Erythroblast (primary cell): ENCODE measurements at places on chromosomes 3 and 15.

DNA sequence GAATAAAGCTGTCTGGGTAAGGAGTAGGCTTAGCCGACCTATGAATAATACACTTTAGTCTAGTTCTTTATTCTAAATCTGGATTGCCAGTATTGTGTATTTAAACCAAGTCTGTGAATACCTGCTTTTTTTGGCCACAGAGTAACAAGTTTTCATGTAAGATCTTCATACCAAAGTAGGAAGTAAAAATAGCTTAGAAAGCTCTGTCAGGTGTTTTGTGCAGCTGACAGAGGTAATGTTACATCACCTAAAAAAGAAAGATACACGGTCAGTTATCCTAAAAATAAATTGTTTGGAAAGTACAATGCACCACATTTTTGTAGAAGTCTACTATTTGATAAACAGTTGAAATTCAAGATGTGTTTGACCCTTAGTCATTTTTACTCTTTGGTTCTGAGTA is 16.5 kb downstream of the CALML4 start:
- no peak for DNase-seq

- DNase-seq = no peak
Measured at GRCh38 chr3:62252438-62253157, 120.8 kb downstream of the FEZF2 start.

DNA sequence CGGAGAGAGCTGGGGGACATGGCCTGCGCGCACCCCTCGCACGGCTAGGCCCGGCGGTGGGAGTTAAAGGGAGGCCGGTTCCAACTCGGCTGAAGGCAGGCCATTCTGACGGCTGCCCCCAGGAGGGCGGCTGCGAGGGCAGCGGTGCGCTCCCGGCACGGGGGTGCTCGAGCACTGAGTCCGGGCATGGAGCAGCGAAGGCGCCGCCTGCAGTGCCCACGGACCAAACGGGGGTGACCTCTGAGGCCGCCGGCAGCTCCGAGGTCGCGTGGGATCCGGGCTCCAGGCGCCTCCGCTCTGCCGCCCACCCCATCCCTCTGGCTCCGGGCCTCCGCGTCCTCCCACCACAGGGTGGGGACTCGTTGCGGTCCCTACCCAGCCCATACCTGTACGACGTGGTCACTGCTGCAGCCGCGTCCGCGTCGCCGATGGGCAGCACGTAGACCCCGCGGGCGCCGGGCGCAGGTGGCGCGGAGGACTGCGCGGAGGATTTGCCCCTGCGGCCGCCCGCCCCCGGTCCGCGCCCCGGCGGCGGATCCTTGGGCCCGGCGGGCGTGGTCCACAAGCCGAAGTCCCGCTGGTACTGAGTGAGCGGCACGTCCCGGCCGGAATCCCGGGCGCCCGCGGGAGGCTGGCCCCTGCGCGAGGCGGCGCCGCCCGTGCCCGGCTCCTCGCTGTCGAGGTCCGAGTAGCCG is 469 bp downstream of the MAP6D1 start:
- peak; percentile 48 for DNase-seq

- no peak for DNase-seq
Measured at GRCh38 chr15:81915990-81916389, 129.8 kb downstream of the MEX3B start.

GRCh38 chr3:163482695-163483094 is 1595.6 kb downstream of the SI start:
- DNase-seq = no peak

DNA sequence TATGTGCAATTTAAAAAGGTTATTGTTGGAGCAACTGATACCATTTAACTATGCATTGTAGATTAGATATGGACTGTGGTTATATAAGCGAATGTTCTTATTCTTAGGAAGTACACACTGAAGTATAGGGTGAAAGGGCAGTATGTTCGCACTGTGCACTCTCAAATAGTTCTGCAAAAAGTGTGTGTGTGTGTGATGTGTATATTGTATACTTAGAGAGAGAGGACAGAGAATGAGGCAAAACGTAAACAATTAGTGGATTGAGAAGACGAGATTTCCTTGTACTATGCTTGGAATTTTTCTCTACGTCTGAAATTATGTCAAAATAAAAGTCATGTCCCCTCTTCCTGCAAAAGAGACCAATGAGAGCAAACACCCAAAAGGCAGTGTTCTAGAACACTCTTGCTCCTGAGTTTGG is 30.4 kb downstream of the LSM3 start:
- DNase-seq = no peak

DNA sequence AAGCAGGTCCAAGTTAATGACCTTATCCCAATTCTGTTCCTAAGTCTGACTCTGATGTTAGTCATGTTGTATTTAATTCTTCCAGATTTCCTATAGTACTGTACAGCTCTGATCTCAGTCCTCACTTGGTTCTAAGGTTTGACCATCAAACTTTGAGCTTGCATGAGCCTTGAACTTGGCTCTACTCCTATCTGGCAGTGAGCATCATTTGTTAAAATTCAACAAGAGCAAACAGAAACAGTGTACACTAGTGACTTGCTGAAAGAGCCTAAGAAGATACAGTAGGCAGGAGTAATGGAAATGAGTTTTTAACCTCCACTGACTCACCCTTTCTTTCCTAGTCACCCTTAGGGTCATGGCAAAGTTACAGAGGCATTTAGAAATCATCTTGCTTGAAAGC is 451.1 kb upstream of the TPRG1 start:
- no peak for DNase-seq

GRCh38 chr15:95370291-95370690 is 960.2 kb upstream of the NR2F2 start:
- no peak for DNase-seq

- no peak for DNase-seq
Measured at GRCh38 chr3:171039674-171040073, 13.2 kb upstream of the SLC2A2 start.

DNA sequence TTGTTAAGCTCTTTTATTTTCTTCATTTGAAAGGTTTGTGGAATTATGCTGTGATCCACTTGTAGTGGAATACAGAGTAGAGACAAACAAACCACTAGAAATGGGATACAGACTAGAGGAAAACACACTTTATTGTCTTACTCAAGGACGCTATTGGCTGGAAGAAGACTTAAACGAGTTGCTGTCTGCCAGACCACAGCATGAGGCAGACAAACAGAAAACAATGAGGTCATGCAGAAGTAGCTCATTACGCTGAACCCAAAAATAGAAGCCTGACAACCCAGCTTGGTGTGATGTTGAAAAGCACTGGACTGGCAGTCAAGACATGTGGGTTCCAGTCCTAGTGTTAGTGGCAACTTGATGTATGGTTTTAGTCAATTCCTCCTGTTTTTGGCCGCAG is 62.4 kb upstream of the P3H2 start:
- no peak for DNase-seq

DNA sequence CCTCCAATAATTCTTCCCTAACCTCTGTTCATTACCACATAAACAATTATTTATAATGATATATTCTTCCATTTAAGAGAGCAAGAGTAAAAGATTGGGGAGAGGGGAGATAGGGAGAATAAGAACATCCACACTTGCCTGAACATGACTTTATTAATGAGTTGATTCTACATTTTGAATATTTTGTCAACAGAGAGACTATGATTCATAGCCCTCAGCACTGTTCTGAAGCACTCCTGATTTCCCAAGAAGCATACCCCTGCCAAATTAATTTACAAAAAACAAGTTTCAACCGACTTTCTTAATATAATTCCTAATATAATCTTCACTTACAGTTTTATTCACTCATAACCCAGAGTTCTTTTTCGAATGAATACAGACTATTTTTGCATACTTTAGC is 828.8 kb downstream of the ROBO2 start:
- no peak for DNase-seq

- DNase-seq = no peak
Measured at GRCh38 chr3:24764236-24764915, 269.7 kb upstream of the THRB start.

DNA sequence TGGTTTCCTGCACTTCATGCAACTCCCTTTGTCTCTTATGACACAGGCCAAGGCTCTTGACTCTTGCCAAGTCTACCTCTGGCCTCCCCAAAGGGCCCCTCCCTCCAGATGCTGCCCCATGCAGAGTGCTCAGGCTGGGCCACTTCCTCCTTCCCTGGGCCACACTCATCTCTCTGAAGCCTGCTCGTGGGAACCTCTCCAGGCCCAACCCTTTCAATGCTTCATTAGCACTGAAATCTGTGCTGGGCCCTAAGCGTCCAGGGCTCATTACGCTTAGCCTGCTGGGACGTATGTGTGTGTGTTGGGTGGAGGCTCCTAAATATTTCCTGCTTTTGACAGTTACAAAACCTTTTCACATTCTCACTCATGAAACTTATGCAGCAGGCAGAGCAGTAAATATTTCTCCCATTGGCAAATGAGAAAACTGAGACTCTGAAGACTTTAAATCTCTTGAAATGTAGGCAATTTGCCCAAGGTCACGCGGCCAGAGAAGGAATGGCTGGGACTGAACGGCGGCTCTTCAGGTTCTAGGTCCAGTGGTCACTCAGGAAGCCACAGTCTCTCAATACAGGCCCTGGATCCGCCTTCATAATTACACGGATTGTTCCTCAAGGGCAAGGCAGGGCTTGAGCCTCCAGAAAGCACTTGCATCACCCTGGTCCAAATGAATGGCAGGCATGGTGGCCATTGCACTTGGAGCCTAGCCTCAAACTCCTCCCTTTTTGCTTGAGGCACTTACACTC is 241.7 kb upstream of the HES1 start:
- no peak for DNase-seq

GRCh38 chr3:83093222-83093572 is 1331.8 kb upstream of the GBE1 start:
- no peak for DNase-seq

- no peak for DNase-seq
Measured at GRCh38 chr3:150388498-150389418, 19.3 kb upstream of the TSC22D2 start.

GRCh38 chr15:91528801-91529200 is 324.7 kb upstream of the SLCO3A1 start:
- DNase-seq = no peak

- DNase-seq = no peak
Measured at GRCh38 chr3:111212511-111212910, 140.9 kb downstream of the NECTIN3 start.

GRCh38 chr3:133945381-133946095 is 49.9 kb upstream of the RAB6B start:
- no peak for DNase-seq

DNA sequence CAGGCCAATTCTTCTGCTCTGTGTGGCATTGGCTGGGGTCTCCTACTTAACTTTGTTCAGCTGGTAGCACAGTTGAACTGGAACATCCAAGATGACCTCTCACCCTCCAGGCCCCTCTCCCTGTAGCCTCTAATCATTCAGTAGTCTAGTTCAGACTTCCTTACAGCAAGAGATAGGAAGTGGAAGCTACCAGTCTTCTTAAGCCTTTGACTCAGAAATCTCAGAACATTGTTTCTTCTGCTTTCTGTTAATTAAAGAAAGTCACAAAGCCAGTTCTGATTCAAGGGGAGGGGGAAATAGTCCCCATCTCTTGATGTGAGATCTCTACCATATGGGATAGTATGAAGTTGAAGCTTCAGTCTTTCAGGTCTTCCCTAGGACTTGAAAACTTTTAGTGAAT is 18.8 kb upstream of the SACM1L start:
- DNase-seq = no peak

DNA sequence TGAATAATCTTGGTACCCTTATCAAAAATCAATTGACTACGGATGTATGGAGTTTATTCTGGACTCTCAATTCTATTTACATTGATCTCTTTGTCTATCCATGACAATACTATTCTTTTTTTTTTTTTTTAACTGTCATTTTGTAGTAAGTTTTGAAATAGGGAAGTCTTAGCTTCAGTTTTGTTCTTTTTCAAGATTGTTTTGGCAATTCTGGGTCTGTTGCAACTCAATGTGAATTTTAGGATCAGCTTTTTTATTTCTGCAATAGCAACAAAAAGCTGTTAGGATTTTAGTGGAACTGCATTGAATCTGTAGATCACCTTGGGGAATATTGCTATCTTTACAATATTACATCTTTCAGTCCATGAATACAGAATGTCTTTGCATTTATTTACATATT is 21.4 kb downstream of the BTLA start:
- no peak for DNase-seq

DNA sequence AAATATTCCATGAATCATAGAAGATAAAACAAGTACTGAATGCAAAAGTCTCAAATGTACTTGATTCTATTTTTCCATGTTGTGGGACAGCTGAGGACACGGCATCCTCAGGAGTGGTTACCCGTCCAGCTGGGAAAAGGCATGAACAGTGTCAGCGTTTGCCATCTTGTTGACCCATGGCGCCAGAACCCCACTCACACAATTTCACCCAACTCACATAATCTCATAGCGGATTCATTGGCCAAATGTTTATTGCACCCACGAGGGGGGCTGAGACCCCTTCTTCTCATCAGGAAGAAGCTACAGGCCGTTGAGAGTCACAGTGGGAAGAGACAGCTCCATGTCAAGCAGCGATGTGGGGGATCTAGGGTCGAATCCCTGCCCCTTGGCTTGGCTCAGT is 72.9 kb downstream of the OCA2 start:
- no peak for DNase-seq

DNA sequence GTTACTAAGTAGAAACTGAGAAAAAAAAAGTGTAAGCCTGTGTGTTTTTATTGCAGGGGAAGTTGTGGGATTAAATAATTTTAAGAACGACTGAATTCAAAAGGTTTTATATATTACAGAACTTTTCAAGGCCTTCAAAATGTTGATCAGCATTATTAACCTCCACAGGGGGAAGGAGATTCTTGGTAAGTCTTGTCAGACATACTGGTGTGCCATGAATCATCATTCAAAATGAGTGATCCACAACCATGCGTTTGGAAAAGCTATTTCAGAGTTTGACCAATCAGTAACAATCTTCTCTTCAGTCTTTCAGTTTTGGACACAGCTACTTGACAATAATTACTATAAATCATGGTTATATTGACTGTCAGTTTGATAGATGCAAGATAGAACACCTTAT is 70.2 kb downstream of the ADAMTS9 start:
- no peak for DNase-seq

DNA sequence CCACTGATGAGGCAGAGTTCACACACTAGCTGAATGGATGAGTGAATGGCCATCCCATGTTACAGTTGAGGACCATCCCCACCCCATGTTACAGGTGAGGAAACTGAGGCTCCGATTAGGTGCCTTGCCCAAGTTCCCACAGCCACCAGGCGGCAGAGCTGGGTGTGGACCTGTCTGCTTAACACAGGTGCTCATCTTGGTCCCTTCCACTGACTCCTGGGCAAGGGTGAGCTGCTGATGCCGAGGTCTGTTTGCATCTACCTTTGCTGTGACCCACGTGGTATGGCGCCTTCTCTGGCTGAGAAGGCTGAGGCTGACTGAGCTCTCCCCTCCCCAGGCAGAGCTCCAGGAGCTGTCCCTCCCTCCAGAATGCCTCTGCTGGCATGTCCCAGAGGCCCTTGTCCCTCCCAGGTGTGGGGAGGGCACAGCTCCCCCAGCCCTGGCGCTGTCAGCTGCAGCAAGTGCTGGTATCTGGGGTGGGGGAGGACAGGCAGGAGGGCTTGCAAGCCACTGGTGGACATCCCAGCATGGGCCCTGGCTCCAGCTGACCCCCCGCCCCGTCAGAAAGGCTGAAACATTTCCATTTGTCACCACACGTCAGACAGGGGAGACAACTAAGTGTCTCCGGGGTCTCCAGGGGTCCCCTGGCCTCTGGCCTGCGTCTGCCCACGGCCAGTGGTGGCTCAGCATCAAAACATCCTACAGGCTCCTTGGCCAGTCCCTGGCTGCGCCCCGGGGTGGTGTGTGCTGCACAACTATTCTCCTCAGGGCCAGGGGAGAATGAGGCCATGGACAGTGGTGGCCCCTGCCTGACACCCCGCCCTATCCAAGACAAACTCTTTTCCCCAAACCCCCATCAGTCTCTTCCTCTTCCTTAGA is 105.4 kb downstream of the ADCY5 start:
- DNase-seq = no peak

- no peak for DNase-seq
Measured at GRCh38 chr15:79973456-79974195, 2.6 kb upstream of the BCL2A1 start.

GRCh38 chr3:158925828-158926494 is 124.1 kb downstream of the MFSD1 start:
- DNase-seq = no peak
